ENCODE measurements at places on chromosomes 13 and 19.

DNA sequence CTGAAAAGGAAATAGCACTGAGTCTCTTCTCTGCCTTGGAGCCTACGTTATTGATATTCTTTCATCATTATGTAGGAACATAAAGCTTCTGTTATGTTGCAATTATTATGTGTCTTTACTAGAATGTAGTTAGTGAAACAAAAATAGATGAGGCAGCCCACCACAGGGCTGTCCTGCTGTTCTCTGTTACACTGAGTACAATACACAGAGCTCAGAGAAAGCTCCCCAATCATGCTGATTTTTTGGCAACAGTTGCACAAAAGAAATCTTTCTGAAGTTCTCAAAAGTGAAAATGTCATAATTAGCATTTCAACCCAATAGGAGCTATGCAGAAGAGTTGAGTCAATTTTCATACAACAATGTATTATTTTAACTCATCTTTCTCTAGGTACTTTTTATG, 119.5 kb downstream of the EFNB2 start:
- DNase-seq, result no peak

DNA sequence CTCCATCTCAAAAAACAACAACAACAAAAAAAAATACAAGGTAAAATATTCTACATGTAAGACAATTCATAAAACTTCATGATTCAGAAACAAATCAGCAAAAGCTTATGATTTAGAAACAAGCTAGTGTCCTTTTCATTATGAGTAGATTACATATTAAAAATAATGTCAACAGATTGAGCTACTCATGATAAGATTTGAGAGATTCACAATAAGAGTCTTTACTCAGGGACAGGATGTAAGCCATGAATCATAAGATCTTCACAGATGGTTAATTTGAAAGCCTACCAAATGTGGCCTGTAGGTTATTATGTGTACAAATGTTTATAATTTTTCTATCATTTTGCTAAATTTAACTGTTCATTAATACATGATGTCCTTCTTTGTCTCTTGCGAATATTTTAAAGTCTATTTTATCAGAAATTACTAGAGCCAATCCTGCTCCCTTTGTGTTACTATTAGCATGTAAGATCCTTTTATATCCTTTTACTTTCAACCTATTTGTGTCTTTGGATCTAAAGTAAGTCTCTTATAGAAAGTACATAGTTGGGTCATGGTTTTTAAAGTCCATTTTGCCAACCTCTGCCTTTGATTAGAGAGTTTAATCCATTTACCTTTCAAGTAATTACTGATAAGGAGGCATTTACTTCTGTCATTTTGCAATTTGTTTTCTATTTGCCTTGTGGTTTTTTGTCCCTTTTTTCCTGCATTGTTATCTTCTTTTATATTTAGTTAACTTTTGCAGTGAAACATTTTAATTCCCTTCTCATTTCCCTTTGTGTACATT, 68.3 kb upstream of the RXFP2 start:
- DNase-seq, result no peak

DNA sequence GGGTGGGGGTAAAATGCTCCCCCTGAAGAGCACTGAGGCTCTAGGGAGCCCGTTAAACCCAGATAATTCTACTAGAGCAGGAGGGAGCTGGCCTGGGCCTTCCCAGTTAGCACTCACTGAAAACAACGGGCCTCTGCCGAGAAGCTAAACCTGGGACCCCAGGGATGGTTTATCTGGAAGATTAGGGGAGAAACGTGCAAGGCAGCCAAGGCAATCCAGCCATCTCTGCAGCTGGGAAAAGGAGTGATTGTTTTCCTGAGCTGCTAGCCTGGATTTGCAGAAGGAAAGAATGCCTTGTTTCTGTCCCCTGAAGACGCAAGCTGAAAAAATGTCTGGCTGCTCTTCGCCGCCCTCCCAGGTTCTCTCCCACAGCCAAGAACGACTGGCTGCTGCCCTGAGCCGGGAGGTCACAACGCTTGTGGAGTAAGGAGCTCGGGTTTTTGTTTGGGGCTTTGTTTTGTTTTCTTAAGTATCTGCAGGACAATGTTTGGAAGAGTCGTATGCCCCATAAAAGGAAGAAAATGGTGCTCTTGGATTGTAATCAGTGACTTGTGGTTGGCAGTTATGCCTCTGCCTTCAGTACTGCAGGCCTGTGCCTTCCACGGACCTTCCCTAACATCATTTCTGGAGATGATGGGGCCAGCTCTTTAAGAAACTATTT, 31.5 kb downstream of the COL4A2 start:
- DNase-seq, result no peak

- DNase-seq, result no peak
Measured at GRCh38 chr13:76552041-76552772, 334.0 kb downstream of the KCTD12 start.

- DNase-seq, result no peak
Measured at GRCh38 chr19:11950312-11950711, 14.5 kb upstream of the ZNF763 start.

DNA sequence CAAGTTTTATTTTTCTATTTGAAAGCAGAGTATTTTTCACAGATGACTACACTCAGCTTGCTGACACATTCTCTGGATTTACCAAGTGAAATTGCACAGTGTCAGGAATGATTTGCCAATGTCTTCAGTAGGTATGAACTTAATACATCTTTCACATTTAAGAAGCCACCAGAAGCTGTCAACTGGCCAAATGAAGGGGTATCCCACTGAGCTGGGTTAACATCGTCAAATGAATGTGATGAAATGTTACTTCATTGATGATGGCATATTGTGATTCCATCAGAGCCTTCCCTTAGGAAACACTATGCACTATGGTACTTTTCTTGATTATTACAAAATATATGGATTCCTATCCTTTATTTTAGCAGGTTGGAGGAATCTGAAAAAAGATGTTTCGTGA, 592.3 kb downstream of the FGF9 start:
- no peak for DNase-seq

DNA sequence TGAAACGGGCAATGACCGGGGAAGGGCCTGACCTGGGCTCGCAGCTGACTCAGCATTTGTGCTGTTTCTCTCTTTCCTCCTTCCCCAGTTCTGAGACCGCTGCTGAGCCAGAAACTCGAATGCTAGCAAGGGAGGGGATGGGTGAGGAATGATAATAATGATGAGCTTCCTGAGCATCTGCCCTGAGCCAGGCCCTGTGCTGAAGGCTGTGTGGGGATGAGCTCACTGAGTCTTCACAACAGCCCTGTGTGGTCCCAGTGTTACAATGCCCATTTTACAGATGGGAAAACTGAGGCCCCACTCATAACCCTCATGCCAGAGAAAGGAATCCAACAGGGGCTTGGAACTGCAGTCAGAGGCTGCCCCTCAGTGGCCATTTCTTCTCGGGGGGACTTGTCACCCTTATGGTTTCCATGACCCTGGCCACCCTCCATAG, 8.1 kb downstream of the SULT2B1 start:
- no peak for DNase-seq

- no peak for DNase-seq
Measured at GRCh38 chr13:79646880-79647279, 165.9 kb downstream of the NDFIP2 start.

DNA sequence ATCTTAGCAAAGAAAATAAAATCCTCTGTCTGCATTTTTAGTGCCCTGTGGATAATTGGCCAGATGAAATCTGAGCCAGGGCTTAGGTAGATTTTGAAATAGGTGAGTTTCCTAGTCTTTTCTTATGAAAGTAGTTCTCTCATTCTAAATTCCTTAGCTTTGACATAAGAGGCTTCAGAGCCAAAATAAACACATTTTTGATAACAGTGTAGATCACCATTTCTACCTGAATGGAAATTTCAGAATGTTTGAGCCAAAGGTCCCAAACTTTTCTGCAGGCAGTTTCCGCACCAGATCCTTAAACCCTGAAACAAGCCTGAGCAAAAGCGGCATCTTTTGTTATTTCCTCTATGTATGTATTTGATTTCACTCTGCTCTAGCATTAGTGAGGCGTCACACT, 551.2 kb downstream of the EFNB2 start:
- DNase-seq, result no peak

DNA sequence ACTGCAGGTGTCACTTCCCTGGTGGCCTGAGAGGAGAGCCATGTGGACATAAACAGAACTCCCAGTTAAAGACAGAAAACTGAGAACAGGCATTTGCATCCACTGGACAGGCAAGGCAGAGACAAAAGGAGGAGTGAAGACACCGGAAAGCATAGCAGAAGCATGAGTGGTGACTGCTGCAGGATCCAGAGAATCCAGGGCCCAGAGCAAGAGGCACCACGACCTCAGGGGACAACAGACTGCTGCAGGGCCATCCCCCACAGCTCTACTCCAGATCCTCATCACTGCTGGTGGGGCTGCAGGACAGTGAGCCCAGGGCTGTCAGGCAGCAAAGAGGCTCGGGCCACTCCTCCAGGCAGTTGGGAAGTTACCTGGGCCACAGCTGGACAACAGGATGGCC, 14.5 kb upstream of the ISYNA1 start:
- DNase-seq, result no peak
